ENCODE measurements at places on chromosomes 12 and 14.

DNA sequence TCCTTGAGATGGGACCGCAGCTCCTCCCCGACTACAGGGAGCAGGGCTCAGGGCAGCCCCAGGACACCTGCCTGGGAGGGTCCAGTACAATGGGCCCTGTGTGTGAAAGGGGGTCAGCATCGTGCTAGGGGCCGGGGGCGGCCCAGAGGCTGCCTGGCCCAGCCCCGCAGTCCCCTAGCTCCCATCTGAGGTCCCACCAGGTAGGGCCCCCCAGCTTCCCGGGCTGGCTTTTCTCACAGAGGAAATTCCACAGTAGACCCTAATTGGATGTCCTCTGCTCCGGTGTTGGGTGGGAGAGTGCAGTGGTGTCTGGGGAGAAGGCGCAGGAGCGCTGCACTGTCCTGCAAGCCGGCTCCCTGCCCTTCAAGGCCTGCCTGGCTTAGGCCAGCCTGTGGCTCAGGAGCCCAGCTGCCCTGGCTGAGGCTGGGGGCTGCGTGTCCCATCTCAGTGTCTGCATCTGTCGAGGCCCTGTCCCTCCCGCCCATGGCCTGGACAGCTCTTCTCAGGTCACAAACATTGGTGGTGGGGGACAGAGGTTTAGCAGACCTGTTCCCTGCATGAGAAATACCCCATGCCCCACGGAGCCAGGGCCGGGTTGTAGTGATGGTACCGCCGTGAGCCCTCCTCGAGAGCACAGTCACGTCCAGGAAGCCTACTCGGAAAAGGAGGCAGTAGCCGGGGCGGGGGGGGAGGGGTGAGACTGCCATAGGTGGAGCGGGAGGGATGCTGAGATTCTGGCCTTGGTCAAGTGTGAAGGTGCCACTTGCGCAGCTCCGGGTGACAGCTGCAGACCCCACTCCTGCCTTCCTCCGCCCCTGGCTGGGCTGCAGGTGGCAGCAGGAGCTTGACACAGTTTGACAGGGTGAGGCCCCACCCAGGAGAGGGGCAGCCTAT, 11.6 kb downstream of the HIP1R start:
- DNase-seq, result no peak

DNA sequence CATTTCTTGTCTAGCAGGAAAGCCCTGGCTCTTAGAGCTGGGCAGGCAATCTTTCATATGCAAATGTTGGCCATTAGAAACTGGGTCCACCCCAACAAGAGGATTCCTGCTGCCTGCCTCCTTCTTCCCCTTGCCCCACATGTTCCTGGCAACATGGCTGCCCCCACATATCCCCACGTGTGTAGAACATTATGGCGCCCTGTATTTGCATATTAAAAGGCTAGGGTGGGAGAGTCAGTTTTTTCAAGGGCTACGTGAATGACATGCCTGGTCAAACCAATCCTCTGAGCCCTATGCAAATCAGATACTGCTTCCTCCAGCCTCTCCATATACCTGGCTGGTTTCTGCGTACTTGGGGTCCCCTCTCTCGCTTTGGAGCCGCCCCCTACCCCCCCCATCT, 514.0 kb downstream of the FUT8 start:
- DNase-seq, result no peak

DNA sequence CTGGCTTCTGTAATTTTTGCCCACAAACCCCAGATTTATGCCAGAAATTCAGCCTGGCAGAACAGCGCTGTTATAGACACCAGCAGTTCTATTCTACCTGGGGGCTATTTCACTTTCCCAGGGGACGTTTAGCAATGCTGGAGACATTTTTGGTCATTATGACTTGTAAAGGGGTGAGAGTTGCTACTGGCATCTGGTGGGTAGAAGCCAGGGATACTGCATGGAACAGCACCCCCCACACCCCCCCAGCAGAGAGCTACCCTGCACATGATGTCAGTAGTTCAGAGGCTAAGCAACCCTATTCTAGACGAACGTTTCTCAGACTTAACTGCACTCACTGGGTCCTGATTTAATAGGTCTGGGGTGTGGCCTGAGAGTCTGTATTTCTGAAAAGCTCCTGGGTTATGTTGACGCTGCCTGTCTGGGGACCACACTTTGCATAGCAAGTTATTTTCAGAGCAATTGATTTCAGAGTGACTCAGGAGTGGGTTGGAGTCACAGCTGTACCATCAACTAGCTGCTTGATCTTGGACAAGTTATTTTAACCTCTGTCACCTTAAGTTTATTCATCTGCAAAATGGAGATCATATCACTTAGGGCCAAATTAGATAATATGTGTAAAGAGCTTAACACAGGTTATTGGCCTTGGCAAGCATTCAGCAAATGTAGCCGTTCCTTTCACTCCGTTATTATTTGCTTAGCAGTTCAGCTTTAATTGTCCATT, 48.5 kb downstream of the CHST11 start:
- DNase-seq, result no peak

GRCh38 chr12:125786143-125786542, 720.9 kb downstream of the AACS start:
- DNase-seq, result no peak

DNA sequence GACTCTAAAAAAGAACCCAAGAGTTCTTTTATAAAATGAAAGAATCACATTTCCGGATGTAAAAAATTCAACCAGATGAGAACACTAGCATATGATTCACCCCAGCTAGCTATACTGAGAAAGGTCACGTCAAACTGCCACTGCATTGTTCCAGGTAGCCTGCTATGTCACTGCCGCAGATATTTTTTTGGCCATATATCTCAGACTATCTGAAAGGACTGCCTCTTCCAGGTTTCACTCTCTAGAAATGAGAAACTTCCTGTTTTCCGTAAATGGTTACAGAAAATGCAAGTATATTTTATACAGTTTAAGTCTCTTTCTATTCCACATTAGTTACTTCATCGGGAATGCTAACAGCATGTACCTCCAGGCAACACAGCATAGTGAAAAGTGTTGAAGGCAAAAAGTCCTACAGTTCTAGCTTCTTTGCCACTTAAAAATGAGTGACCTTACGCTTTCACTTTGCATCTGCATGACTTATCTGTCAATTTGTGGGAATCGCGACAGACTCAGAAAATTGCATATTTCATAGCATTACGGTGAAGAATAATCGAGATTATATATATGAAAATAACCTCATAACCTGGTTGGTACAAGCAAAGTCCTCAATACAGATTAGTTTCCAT, 105.2 kb downstream of the MED13L start:
- no peak for DNase-seq
